ENCODE measurements at places on chromosomes 3 and 15. TPM values are rescaled to one million over a fixed set of nuclear protein-coding genes. Genes with fewer than 3 reads are reported as not detected.

The SETMAR gene
- total RNA-seq: 7.6 TPM

The LMLN gene
- total RNA-seq: 6.7 TPM

The XCR1 gene
- not detected for total RNA-seq

The TMEM207 gene
- total RNA-seq: not detected

The GOLGA6B gene
- not detected for total RNA-seq

The CLDN11 gene
- 0.36 TPM for total RNA-seq

The TRAT1 gene
- total RNA-seq: 0.58 TPM

The PP2D1 gene
- not detected for total RNA-seq

The CLRN1 gene
- not detected for total RNA-seq

The ZKSCAN7 gene
- total RNA-seq: 8.0 TPM

The GPR160 gene
- total RNA-seq: 17.7 TPM

DNA sequence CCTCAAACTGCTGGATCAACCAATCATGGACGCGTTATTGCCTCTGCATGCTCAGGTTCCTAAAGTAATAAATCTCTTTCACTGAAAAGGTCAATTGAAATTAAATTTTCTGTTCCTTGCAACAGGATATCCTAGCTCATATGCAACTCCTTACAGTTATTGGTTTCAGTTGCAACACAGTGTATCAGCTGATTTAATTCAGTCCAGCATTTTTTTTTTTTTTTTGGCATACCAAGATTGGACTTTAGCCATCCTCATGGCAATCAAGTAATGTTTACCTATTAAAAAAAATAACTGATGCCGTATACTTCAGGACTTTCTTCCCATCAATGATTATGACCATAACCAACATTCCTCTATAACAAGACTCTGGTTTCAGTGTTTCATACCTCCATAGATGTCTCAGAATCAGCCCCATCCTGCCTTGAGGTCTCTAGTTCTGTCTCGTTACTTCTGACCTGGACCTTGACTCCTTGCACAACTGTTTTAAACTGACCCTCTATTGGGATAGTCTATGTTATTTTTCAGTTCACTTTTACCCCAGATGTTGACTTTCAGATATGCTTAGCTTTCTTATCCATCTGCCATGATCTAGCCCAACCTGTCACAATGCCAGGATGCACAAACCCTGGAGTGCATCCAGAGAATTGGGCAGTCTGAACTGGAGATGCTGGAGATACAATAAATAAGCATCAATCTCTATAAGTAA, 265.0 kb upstream of the GADL1 start:
- DNase-seq: no peak

DNA sequence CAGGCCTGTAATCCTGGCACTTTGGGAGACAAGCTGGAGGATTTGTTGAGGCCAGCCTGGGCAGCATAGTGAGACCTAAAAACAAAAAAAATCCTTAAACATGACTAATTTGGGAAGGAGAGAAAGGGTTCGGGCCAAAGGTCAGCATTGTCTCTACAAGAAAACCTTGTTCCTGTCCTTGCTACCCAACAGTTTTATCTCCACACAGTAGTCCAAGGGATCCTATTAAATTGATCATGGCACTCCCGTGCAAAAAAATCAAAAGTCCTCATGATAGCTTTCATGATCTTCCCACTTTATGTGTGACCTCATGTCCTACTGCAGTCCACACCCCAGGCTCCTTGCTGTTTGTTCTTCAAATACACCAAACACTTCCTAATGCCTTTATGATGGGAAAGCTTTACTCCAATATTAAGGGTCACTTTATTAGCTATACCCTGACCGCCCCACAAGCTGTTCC, 4.2 kb downstream of the RPL15 start:
- no peak for DNase-seq

GRCh38 chr15:79922512-79923078, 25.8 kb upstream of the MTHFS start:
- DNase-seq: peak; percentile 17

DNA sequence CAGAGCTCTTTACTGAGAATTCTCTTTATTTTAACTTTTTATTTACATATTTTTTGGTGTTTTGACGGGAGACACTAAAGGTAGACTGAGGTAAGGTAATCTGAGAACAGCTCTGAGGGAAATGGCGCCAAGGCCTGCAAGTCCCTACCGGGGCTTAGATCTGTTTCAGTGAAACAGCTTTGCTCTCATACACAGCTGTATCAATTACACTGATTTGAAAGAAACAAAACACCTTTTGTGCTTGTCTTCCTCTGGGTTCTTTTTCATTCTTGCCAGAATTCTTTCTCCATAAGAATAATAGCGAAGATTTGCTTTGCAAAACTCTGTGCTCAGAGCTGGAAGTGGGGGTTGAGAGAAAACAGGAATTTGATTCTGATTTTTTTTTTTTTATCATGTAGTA, 79.5 kb upstream of the PEX5L start:
- no peak for DNase-seq

DNA sequence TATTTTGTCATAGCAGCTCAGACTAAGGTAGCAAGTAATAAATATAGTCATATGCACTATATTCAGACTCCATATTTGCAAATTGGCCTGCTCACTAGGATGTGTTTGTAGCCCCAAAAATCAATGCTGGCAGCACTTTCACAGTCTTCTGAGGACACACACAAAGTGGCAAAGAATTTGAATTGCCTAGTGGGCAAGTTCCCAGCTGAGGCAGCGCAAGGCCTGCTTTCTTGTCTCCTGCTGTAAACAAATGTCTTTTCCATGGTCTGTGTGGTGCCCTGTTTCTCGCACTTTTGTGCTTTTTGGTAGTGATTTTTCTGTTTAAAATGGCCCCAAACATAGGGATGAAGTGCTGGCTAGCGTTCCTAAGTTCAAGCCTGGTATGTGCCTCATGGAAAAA, 416.0 kb downstream of the OCA2 start:
- no peak for DNase-seq

- no peak for DNase-seq
Observed at GRCh38 chr3:64460877-64461276, 226.9 kb downstream of the ADAMTS9 start.

DNA sequence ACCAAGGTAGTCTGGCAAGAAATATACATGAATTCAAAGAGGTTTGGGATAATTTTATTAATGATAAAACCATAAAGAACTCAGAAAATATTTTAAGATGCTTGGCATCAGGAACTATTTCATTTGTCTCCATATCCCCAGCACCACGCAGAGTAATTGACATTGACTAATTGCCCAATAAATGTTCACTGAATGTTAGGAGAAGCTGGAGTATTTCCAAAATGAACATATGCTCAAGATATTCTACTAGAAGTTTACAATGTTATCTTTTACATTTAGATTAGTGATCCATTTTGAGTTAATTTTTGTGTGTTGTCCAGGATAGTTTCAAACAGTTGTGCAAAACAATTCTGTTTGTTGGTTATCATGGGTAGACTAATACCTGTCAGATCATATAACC, 298.8 kb upstream of the CTDSPL start:
- no peak for DNase-seq

DNA sequence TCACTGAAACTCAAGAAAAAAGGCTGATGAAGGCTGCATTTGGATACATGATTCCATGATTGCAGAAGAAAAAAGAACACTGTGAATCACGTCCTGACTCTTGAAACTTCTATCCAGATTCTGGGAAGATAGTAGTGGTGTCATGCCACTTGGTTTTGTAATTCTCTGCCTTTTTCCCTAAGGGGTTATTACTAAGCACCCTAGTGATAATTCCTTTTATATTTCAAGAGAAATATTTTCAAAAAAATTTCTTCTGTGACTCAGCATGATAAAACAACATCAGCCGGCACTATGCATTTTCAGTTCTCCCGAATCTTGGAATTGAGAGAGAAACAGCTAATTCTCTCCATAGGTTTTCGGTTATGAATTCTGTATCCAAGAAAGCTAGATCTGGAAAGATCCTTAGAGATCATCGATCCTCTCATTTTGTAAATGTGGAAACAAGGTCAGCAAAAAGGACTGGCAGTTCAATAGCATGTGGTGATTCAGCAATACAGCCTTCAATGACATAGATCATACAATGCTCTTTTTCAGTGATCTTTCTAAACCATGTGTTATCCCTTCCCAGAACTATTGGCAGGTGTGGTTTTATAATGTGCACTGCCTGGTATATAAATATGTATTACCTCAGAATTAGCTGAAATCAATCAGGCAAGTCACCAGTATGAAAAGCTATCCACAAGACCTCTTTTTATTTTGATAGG, 42.6 kb upstream of the TP63 start:
- no peak for DNase-seq

DNA sequence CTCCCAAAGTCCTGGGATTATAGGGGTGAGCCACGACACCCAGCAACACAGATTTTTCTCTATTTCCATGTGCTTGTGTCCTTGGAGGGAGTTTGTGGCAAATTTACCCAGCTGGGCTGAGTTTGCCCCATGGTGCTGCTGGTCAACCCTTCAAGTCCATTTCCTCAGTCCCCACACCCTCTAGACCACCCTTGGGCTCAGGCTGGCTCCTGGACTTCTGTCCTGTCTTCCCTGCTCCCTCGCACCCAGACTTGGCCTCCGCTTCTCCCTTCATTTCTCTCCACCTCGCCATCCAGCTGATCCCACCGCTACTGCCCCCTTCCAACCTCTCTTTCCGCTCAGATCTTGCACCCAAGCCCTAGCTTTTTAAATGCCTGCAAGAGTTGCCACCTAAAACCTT, 7.3 kb upstream of the RHOV start:
- no peak for DNase-seq

DNA sequence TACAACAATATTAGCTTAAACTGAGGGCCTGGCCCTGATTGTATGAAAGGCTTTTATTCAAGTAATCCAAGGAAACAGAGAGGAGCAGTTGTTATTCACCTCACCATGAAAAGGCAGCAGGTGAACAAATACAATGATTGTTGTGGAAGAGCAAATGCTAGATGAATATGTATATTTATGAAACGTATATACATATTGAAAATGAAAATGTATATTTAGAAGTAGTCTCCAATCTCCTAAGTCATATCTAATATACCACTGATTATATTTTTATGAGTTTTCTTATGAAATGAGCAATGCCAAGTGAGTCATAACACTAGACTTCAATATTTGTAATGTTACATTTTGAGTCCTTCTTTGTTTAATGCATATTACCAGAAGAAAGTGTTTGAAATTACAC, 116.2 kb upstream of the KCNMB2 start:
- DNase-seq: no peak

DNA sequence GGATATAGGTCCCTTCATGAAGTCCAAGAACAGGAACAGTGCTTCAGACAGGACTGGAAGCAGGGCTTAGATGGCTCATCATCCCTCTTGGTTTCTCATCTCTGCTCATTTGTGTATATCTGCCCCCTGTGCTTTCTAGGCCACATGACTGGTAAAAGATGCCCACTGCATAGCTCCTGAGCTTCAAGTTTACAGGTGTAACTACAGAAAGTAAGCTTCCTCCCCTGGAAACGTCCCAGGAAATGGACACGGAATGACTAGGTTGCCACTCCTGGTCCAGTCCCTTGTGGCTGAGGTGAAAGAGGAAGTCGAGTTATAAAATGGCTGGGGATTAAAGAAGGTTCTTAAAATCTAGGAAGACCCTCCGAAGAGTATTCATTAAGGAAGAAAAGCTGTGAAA, 32.5 kb downstream of the MYO5A start:
- DNase-seq: no peak

DNA sequence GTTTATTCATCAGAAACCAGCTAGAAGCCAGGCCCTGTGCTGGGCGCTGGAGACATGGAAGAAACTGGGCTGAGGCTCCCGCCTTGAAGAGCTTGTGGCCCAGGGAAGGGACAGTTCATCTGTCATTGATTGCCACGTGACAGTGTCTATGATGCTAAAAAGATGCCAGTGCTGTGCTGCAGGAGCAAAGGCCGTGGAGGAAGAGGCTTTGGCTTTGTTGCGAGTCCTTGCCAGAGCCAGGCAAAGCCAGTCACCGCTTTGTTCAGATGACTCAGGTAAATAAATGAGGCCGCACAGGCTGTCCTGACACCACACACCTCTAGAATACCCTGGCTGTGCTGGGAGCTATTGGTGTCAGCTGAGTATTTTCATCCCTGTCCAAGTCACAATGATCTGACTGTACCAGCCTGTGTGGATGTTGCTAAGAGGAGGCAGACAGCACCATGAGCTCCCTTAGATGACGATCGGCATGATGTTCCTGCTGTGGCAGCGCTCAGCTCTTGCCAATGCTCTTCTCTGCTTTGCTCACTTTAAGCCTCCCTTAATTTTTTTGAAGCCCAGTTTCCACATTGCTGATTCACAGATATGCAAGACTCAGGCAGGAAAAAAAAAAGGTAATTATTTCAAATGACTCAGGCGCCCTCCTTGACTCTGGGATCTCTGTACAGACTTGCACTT, 77.5 kb downstream of the CCNL1 start:
- no peak for DNase-seq

DNA sequence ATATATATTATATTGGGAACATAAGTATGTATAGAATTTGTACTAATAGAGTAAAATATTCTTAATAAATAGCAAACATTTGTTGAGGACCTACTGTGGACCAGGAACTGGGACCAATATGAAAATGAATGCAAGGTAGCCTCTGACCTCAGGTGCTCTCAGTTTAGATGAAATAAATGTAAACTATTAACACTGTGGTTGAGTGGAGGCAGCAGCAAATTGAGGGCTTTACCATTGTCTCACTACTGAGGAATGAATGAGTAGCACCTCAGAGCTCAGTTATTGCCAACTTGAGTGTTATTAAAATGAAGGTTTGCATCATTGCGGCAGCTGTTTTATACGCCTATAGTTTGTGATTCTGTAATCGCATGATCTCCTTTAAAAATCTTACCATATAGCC, 90.9 kb upstream of the CGNL1 start:
- no peak for DNase-seq

GRCh38 chr3:67048715-67049074, 50.6 kb downstream of the KBTBD8 start:
- DNase-seq: no peak

- DNase-seq: no peak
Observed at GRCh38 chr15:75123395-75123794, 78.3 kb upstream of the C15orf39 start.

- no peak for DNase-seq
Observed at GRCh38 chr15:74777769-74778598, 3.9 kb upstream of the CSK start.

GRCh38 chr3:28018925-28019718, 222.3 kb upstream of the CMC1 start:
- DNase-seq: no peak

- no peak for DNase-seq
Observed at GRCh38 chr3:188230962-188231361, 77.0 kb downstream of the LPP start.
